ENCODE measurements at places on chromosomes 6 and 20.

GRCh38 chr20:54070187-54070987, at the start of gene BCAS1:
Gene BCAS1 (minus strand): TSS chr20:54070594. CDS start chr20:54058718, 11,876 bp downstream.
- DNase-seq, result no peak

DNA sequence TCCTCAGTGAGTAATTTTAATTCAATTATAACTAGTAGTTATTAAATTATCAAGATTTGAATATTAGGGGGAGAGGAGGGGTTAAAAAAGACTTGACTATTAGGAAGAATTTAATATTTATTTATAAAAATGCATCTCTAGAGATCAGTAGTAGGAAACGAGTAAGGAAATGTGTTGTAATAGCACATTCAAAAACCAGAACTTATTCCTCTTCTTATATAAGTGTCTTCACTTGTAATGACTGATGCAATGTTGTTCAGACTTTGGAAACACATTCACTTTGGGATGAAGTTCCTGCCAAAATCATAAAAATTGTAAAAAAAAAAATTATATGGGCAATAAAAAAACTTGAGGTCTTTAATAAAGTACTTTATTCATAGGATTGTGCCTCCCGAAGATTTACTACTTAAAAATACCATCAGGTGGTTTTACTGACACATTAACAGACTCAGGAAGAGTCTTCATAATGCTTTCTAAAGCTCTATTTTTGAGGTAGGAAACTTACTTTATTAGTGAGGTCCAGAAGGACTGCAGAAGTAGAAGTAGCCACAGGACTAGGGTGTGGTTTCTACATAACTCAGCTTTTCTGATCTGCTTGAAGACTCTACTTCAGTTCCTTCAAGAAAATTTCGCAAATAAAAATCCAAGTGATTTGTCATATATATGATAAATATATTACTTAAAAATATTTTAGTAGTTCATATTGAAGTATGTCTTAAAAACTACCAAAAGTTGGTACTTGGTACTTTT, 59.8 kb downstream of the CCDC170 start:
- DNase-seq, result no peak

DNA sequence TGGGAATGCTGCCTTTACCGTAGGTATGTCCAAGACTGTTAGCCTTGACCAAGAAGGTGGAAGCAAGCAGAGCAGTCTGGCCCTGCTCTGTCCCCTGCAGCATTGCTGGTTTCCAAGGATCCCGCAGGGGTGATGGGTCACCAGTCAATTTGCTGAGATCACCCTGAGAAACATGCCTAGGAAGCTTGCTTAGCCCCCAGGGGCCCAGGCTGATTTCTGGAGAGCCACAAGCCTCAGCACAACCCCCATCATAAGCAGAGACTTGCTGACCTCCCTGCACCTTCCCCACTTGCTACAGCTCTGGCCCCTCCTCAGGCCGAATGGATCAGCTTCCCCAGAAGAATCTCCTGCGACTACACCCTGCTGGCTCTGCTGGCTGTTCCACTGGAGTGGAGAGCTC, 21.5 kb downstream of the ARHGAP40 start:
- no peak for DNase-seq

DNA sequence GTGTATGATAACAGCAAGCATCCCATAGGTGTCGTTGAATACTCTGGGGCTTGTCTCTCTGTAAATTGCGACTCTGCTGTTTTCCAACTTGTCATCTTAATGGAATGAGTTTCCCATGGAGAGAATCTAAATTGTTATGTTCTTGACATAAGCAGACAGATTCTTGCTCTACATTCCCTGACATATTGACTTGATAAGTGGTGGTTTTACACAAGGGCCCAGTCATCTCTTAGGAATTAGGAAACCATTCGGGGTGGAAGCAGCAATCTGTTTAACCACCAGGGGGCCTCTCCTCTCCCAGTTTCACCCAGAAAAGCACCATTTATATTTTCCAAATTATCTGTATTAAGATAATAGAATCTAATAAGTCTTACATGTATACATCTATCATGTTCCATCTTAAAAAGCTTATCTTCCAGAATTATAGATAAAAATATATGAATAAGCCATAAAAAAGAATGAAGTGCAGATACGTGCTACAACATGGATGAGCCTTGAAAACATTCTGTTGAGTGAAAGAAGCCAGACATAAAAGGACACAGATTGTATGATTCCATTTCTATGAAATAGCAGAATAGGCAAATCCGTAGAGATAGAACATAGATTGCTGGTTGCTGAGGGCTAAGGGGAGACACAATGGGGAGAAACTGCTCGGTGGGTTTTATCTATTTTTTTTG, 23.1 kb upstream of the MROH8 start:
- DNase-seq, result no peak

GRCh38 chr6:30260036-30260504, 46.9 kb upstream of the TRIM26 start:
- no peak for DNase-seq

Measured in anterior cingulate cortex (tissue), 58 donors.